ENCODE measurements at places on chromosomes 3 and 15.

GRCh38 chr3:108818404-108818803, 4.2 kb upstream of the TRAT1 start:
- DNase-seq: peak; percentile 34

- no peak for DNase-seq
Measured at GRCh38 chr15:44727485-44728231, 8.7 kb upstream of the TRIM69 start.

DNA sequence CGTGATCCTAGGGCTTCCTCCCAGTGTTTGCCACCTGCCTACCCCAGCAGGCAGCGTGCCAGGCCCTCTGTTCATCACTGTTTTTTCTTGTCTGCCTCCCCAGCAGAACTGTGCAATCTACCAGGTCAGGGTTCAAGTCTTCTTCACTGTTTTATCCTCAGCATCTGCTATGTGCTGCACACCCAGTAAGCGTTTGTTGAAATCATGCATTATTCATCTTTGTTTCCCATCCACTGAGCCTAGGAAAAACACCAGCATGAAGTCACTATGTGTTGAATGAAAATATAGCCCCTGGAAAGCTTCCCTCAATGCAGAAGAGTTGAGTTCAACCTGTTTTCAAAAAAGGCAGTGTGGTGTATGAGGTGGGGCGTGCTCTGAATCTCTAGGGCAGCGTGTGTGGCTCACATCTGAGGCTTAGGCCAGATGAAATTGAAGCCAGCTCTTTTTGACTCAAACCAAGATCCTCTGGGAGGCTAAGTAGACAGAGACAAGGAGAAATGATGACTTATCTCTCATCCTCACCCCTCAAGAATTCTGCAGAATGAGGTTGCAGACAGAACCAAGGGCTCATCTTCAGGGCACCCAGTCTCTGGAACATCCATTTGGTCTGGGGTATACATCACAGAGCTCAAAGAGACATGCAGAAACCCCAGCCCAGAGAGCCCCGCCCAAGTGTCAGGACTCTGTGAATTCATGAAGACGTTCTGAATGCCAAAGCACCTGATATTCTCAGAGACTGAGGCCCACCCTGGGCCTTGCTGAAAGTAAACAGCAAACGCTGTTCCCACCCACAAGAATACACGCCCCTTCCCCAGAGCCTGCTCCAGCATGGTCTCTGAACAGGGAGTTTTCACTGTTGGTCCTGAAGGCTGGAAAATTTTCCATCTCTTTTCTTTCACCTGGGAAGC, 5.7 kb upstream of the CAV3 start:
- no peak for DNase-seq

- DNase-seq: no peak
Measured at GRCh38 chr3:53842436-53843194, 3.6 kb downstream of the CHDH start.

- DNase-seq: peak; percentile 43
Measured at GRCh38 chr3:10234526-10235230, 13.6 kb upstream of the TATDN2 start.

DNA sequence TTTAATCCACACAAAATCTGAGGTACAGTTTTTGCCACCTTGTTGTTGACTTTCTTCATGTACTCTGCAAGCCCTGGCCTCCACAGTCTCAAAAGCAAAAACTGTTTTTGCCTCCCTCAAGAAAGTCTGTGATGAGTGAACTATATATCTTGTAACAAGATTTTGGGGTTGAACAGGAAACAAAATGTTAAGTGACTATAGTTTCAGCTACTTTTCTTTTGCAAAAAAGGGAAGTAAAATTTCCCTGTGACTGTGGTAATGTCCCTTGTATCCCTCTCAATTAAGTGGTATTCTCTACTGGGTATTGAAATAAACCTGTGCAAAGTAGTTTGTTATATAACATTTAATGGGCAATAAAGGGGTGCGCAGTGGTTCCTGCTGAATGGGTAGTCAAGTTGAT, 21.3 kb upstream of the SCAANT1 start:
- DNase-seq: peak; percentile 67

GRCh38 chr3:23805633-23806533, at the start of gene UBE2E1:
TSS of gene UBE2E1 (plus strand) at chr3:23805955. CDS start at chr3:23807270, 1,315 bp downstream.
- peak; percentile 85 for DNase-seq

DNA sequence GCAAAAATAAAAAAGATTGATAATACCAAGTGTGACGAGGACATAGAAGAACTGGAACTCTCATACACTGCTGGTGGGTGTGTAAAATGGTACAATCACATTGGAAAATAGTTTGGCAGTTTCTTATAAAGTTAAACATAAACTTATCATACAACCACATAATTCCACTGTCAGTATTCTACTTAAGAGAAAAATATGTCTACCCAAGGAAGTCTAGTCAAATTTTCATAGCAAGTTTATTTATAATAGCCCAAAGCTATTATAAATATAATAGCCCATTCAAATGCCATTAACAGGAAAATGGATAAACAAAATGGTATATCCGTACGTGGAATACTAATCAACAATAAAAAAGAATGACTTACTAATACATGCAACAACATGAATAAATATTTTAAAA, 40.6 kb upstream of the BCL2A1 start:
- no peak for DNase-seq

DNA sequence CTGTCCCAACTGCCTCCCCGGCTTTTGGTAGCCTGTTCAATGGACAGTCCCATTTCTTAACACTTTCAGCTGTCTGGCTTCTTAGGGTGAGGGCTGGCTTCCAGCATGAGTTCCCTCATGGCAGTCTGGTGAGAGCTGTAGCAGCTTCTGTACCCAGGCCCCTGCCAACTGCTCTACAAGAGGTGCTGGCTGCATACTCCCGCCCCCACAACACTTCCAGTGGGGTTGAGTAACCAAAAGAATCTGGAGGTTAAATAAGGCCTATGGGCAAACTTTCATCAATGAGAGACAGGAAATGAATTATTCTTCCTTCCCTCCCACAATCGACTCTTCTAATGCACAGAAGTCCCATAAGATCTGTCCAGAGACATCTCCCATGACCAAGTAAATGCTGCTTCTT, 145.0 kb downstream of the NEK10 start:
- DNase-seq: no peak

DNA sequence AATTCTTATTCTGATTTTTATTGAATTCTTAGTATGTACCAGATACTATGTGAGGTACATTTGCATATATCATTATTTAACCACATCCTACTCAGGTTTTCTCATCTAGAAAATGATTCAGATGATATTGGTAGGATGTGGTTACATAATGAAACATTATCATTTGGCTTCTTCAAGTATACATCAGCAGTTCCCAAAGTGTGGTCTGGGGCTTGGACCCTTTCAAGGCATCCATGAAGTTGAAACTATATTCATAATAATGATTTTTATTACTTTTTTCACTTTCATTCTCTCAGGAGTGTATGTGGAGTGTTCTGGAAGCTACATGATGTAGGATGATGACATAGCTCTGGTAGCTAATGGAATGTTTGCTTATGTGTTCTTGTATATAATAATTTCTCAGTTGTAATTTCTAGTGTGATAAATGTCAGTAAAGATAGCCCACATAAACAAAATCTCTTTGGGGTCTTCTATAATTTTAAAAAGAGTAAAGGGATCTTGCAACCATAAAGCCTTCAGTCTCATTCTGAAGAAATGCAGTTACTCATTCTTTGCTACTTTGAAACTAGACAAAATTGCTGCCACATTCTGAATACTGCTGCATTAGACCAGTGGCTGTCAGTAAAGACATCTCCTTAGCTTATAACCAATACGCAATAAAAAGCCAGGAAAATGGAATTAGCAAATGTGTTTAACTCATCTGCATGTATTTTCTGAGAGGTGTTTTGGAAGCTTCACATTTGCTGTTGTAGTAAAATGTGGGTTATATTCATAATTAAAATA, 95.8 kb downstream of the PPARG start:
- DNase-seq: no peak

DNA sequence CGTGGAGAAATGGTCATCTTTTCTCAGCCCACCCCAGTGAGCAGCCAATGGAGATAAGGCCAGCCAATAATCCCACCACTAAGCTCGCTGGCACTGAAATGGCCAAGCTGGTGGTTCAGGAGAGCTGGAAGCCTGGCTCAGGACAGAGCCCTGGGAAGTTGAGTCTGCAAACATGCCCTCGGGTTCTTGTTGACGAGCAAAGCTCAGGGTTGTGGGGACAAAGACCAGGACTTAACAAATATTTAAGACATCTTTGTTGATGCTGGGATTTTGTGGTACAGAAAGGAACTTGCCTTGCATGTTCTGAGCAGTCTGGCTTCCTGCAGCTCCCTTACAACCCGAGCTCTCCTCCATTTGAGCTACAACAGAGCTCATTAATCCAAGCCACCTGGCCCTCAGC, 4.4 kb downstream of the FAH start:
- no peak for DNase-seq

DNA sequence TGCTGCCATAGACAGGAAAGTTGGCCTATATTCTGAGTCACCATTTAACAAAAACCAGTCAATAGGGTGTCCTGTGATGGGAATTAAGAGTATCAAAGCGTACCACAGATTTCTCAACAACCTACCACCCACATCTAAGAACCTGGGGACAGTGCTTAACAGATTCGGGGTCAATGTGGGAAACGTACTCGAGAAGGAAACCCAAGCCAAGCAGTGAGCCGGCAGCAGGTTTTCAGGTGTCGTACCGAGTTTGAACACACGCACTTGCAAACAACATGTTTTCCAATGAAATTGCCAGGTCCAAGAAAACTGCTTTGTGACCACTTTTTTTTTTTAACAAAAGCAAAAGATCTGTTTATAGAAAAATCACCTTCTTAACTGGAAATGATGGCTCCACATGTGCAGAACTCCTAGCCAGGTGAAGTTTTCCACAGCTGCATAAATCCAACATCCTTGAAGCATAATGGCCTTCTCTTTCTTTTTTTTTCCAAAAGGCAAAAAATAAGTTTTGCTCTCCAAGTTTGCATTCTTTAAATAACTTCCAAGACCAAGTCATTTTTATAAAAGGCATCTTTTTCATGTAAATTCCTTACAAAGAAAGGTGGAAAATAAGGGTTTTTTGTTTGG, 45.7 kb downstream of the ADAMTS17 start:
- DNase-seq: no peak

- peak; percentile 55 for DNase-seq
Measured at GRCh38 chr3:62665627-62666437, 209.4 kb downstream of the CADPS start.

- DNase-seq: no peak
Measured at GRCh38 chr15:62190274-62190673, 25.2 kb upstream of the C2CD4B start.

- DNase-seq: no peak
Measured at GRCh38 chr3:49984394-49984793, 44.4 kb downstream of the RBM6 start.

DNA sequence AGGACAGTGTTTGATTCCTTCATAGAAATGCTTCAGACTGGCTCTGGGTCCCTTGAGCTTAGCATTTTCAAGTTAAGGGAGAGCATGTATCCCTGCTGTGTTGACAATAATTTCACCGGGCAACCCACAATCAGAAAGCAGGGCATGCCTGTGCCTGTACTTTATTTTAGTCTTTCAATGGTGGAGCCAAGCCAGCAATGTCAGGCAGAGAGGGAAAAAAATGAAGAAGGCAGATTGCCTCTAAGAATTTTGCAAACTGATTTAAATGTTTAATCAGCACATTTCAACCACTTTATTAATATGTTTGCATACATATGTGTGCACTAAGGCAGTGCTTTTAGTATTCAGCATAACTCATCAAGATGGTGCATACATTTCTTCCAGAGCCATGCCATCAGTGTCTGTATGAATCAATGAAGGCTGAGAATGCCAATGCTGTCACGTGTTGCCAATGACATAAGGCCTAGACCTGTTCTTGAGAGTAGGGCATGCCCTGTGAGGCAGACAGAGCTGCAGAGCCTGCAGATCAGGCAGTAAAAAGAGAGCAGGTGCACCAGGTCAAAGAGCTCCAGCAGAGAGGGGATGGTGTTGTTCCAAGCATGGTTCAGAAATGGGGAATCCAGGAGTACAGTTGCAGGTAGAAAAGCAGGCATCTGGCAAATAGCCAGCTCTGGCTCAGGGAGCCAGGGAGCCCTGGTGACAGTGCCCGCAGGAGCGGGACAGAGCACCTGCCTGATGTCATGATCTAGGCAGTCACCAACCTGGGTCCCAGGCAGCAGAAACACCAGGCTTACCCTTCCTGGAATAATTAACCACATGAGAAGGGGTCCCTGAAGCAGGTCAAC, 508.5 kb downstream of the GABRG3 start:
- no peak for DNase-seq

GRCh38 chr3:98793971-98794370, 30.8 kb downstream of the ST3GAL6 start:
- DNase-seq: no peak

GRCh38 chr3:70916375-70917055, 604.1 kb upstream of the MDFIC2 start:
- DNase-seq: peak; percentile 1

DNA sequence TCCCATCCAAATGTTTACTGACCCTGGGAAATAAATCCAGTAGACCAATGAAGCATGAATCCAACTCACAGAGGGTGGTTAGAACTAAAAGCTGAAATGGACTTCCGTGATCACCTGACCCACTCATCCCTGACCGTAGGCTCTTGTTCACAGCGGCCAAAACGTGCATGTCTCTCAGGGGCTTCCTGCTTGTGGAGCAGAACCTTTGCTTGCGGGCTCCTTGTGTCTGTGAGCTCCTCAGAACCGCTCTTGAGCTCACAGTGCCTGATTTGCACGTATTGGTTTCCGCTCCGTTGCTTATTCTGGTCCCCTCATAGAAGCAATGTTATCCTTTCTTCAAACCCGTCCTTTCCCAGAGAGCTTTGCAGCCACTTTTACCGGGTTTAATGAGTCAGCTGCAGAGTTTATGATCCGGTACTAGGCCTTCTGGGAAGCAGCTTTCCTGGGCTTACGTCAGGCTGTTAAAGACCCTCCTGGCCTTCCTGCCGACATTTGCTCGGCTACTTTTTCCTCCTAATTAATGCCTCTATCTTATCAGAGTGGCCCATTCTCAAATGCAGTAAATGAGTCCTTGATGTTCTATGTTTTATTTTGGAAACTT, 35.4 kb downstream of the LIPC start:
- no peak for DNase-seq

GRCh38 chr3:167736997-167737396, 1.5 kb downstream of the SERPINI1 start:
- DNase-seq: no peak

GRCh38 chr15:36605604-36606263, 26.3 kb downstream of the CDIN1 start:
- DNase-seq: no peak

DNA sequence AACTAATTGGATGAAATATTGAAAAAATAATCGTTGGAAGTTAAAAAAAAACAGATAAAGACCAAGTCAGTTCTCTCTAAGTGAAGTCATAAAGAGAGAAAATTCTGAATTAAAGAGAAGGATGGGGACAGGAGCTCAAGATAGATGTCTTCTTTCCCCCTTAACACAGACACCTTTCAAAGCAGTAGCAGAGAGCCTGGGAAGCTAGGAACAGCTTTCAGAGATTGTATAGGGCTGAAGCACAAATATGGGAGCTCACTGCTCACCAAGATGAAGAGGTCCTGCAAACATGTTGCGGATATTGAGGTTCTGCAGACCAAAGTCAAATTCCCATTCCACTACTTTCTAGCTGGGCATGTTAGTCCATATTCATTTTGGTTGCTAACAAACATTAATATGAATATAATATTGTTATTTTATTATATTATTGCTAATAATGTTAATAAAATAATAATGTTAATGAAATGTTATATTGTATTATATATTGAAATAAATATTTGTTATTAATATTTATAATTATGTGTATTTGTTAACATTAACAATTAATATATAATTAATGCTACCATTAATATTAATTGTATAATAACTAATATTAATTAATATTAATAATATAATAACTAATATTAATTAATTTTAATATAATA, 319.1 kb downstream of the OXSM start:
- no peak for DNase-seq
